Activated CD8-positive, alpha-beta T cell treated with anti-CD3 and anti-CD28 coated beads, Interleukin-2, amount 10 ng/mL, durations not matched to agents 7 days and 5 days (primary cell): ENCODE measurements at places on chromosomes 11 and 22. TPM values are rescaled to one million over a fixed set of nuclear protein-coding genes. Genes with fewer than 3 reads are reported as not detected.

DNA sequence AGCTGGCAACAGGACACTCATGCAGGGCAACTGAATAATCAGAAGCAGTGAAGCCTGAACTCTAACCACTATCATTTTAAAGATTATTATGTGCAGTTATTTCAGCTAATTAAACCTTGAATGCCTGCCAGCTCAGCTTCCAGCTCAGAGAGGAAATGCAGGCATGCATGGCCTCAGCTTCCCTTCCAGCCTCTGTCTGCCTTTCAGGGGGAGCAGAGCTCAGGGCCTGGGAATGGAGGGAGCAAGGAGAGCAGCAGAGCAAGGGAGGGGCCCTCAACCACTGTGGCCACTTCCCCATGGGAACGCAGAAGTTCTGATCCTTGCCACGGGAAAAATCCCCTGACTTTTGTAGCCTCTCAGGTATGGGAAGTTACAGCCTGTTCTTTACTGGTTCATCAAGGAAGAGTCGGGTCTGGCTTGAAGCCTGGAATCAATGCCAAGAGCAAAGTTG, 32.5 kb upstream of the APLNR start:
- no peaks in the 10 kb centered on the region for H3K27me3 ChIP-seq
- no peaks in the 10 kb centered on the region for H3K36me3 ChIP-seq
- H3K27ac ChIP-seq: no peak overlapping the region
- DNase-seq: no peak

DNA sequence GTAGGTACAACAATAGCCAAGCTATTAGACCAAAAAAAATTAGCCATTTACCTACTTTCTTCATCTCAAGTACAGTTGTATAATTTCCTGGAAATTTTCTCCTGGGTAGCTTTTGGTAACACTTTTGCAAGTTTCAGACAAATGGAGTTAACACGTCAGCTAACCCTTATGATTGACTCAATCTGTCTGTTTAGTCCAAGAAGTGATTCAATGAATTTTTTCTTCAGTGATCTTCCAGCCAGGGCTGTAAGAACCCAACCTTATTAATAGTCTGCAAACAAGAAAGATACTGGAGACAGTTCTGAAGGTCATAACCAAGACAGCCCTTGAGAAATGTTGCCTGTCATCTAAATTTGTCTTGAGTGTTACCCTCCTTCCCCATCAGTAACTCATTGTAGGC, 30.1 kb upstream of the FIBIN start:
- DNase-seq: no peak
- no peaks in the 10 kb centered on the region for H3K4me1 ChIP-seq
- H3K27me3 ChIP-seq: no peaks in the 10 kb centered on the region

- no peaks in the 10 kb centered on the region for H3K36me3 ChIP-seq
- no peak overlapping the region for H3K4me3 ChIP-seq
- H3K27me3 ChIP-seq: no peaks in the 10 kb centered on the region
- H3K4me1 ChIP-seq: no peaks in the 10 kb centered on the region
- DNase-seq: no peak
These were observed 960.7 kb upstream of the RAG2 start for GRCh38 chr11:37558619-37559210.

DNA sequence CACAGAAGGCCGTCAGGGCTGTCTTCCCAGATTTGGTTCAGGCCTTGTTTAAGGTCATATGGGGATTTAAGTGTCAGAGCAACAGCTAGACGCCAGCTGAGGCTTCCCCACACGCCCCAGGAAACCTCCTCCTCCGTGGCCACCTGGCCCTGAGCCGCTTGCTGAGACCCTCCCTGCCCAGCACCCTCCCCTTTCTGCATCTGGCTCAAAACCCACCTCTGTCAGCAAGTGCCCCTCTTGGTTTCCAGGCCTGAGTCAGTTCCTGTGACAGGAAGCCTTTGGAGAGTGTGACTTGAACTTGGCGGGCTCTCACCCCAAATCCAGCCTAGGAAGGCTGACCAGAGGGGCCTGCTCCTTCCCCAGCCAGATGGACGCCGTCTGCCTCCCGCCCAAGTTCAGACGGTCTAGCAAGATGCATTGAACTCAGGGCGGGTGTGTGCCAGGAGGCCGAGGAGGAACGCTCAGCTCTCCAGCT, 561 bp downstream of the FXYD2 start:
- peak; percentile 50 for DNase-seq
- peaks cover 82% of the 10 kb centered on the region for H3K4me1 ChIP-seq
- H3K27me3 ChIP-seq: no peaks in the 10 kb centered on the region
- H3K36me3 ChIP-seq: no peaks in the 10 kb centered on the region
- peak overlapping the region; percentile 6 for H3K4me3 ChIP-seq

GRCh38 chr11:4916581-4916980, 2.6 kb downstream of the OR51G2 start:
- H3K27me3 ChIP-seq: no peaks in the 10 kb centered on the region
- no peak for DNase-seq
- H3K36me3 ChIP-seq: no peaks in the 10 kb centered on the region
- H3K4me1 ChIP-seq: no peaks in the 10 kb centered on the region

DNA sequence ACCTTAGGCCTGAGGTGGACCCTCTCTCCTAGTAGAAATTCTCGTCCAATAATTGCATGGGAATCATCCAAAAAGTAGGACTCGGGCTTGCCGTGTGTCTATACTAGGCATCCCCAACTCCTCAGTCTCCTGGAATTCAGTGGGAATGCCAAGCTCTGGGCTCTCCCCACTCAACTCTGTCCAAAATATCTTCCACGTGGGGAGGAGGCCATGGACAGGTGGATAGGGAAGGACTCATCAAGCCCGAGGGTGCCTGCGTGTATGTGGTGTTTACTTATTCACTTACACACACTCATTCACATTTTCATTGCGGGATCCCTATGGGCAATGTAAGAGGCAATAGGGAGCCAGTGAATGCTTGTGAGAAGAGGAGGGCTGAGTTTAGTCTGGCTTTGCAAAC, 383.3 kb downstream of the MN1 start:
- no peaks in the 10 kb centered on the region for H3K4me1 ChIP-seq
- H3K27ac ChIP-seq: no peak overlapping the region

DNA sequence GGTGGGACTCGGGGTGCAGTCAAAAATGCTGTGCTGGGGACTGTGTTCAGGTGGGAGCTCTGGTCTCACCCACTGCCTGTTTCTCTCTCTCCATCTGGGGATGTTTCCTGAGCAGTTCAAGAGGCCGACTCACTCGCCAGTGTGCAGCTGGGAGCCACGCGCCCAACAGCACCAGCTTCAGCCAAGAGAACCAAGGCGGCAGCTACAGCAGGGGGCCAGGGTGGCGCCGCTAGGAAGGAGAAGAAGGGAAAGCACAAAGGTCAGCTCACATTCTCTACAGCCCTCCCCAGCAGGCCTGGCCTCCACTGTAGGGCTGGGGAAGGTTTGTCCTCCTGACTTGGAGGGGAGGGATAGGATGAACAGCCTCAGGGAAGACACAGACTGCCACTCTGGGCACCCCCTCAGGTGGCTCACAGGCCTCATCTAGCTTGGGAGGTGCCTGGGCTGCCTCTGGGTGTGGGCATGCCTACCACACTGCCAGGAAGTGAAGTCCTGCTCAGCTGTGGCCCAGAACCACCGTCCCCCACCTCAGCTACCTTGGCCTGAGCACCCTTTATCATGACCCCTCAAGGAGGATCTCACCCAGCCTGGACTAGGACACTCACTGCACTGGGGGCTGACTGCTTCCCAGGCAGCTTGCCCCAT, 13.0 kb downstream of the TUB start:
- H3K27me3 ChIP-seq: no peaks in the 10 kb centered on the region
- no peaks in the 10 kb centered on the region for H3K4me1 ChIP-seq
- no peak overlapping the region for H3K27ac ChIP-seq
- H3K36me3 ChIP-seq: no peaks in the 10 kb centered on the region
- no peak overlapping the region for H3K4me3 ChIP-seq

DNA sequence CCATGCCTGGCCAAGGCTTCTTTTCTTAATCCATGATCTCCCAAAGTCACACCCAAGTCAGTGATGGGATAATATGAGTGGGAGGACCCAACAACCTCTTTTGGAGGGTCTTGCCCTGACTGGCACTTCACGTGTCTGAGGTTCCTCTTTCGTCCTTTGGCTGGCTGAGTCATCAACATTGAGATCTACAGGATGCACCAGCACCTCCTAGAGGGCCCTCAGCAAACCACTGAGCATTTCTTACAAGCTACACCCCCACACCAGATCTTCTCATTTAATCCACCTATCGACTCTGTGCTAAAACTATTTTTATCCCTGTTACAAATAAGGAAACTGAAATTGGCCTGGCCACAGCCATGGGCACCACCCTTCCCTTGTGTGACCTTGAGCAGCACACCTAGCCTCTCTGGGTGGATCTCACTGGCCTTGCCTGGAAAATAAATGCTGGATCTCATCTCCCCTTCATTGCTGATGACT, 63.4 kb downstream of the FLI1 start:
- H3K27me3 ChIP-seq: no peaks in the 10 kb centered on the region
- peak overlapping the region; percentile 87 for H3K27ac ChIP-seq
- DNase-seq: peak; percentile 84
- peaks cover 57% of the 10 kb centered on the region for H3K36me3 ChIP-seq

DNA sequence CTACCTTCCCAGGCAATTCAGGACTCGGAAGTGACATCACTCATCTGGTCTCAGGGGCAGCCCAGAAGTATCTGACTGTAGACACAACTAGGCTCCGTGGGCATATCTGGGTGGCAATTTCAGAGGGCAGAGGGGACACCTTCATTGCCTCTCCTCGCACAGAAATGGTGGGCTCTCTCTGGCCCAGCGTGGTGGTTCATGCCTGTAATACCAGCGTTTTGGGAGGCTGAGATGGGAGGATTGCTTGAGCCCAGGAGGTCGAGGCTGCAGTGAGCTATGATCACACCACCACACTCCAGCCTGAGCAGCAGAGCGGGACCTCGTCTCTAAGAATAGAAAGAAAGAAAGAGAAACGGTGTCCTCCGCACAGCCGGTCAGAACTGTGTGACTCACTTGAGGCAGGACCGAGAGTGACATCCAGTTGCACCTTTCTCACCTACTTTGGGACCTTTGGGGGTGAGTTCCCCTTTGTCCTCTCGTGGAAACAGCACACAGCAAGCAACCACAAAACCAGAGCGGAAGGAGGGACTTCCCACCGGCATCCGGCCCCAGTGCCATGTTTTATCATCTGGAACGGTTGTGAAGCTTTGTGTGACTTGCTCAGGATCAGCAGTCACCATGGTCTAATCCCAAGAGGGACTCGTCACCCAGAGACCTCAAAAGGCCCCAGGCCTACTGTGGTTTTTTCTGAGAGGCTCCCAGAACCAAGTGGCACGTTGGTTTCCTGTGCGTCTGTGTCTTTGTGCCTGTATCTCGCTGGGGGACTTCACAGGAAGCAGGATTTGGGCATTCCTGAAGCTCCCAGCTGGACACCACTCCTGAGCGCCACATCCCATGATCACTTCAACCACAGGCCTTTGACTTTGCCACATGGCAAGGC, 38.4 kb upstream of the EMID1 start:
- no peaks in the 10 kb centered on the region for H3K36me3 ChIP-seq
- H3K27ac ChIP-seq: peak overlapping the region; percentile 52
- H3K27me3 ChIP-seq: peaks cover 40% of the 10 kb centered on the region
- H3K4me3 ChIP-seq: peak overlapping the region; percentile 58

GRCh38 chr11:82315093-82315492, 418.6 kb downstream of the FAM181B start:
- no peak overlapping the region for H3K27ac ChIP-seq
- no peaks in the 10 kb centered on the region for H3K4me1 ChIP-seq
- no peaks in the 10 kb centered on the region for H3K27me3 ChIP-seq
- H3K4me3 ChIP-seq: no peak overlapping the region

DNA sequence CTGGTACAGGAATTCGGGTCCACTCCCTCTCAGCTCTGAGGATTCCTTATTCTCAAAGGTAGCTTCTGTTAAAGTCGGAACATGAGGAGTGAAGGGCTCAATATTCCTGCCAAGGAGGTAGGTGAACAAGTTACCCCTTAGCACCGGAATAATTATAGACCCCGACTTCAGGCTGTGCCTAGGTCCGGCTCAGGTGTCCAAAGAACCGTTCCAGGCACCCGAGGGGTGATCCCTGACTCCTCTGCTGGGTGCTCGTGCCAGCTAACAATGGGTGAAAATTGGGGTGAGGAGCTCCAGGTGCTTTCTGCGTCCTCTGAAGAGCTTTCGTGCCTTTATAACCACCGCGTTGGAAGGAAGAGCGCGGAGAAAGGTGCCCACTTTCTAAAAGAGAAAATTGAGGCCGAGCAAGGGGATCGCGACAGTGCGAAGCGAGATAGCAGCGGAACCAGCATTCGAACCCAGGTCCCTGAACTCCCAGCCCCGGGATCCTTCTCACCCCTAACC, 393 bp downstream of the CYB561A3 start:
- H3K27ac ChIP-seq: peak overlapping the region; percentile 94
- peaks cover 28% of the 10 kb centered on the region for H3K36me3 ChIP-seq
- H3K4me1 ChIP-seq: peaks cover 37% of the 10 kb centered on the region
- no peaks in the 10 kb centered on the region for H3K27me3 ChIP-seq

GRCh38 chr11:65854161-65854592, 3.8 kb downstream of the CFL1 start:
- H3K27me3 ChIP-seq: no peaks in the 10 kb centered on the region
- no peak for DNase-seq
- peaks cover 43% of the 10 kb centered on the region for H3K4me1 ChIP-seq

GRCh38 chr22:37234736-37235711, 9.0 kb downstream of the RAC2 start:
- no peaks in the 10 kb centered on the region for H3K27me3 ChIP-seq
- peak overlapping the region; percentile 87 for H3K27ac ChIP-seq
- peaks cover 93% of the 10 kb centered on the region for H3K36me3 ChIP-seq
- peaks cover 97% of the 10 kb centered on the region for H3K4me1 ChIP-seq
- DNase-seq: peak; percentile 38

- H3K36me3 ChIP-seq: no peaks in the 10 kb centered on the region
- no peak overlapping the region for H3K27ac ChIP-seq
- DNase-seq: no peak
These were observed 93.2 kb upstream of the LMO1 start for GRCh38 chr11:8356721-8357504.

The PGA5 gene
- not detected for total RNA-seq

The DGAT2 gene
- 0.37 TPM for total RNA-seq

The CHCHD10 gene
- 140 TPM for total RNA-seq

The BRSK2 gene
- total RNA-seq: not detected

The OLFML1 gene
- not detected for total RNA-seq

The UPK3A gene
- total RNA-seq: not detected

The PPM1F gene
- 15.3 TPM for total RNA-seq
